ENCODE measurements at places on chromosomes 3 and 15.

DNA sequence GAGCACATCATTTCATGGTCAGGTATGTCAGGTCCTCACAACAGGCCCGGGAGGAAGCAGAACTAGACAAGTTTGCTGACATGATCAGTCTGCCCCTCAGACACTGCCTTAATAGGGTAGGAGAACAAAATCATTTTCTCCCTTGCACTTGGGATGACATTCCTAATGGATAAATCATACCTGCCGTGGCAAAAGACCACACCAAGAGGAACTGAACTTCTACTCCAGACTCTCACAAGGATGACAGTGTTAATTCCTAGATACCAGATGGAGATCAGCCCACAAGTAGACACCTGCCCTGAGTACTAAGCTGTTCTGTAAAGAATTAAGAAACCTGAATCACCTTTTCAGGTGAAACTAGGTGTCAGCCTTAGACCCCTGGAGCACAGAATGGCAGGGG, 19.5 kb downstream of the SIAH2 start:
- no peaks in the 10 kb centered on the region for H3K27me3 ChIP-seq
- H3K4me1 ChIP-seq, result peaks cover 82% of the 10 kb centered on the region
- DNase-seq, result no peak
- H3K4me3 ChIP-seq, result no peak overlapping the region

GRCh38 chr15:66747886-66748707, 46.1 kb downstream of the SMAD6 start:
- no peak overlapping the region for H3K4me3 ChIP-seq
- no peak overlapping the region for H3K27ac ChIP-seq
- no peak for DNase-seq
- H3K27me3 ChIP-seq, result peaks cover 6% of the 10 kb centered on the region

DNA sequence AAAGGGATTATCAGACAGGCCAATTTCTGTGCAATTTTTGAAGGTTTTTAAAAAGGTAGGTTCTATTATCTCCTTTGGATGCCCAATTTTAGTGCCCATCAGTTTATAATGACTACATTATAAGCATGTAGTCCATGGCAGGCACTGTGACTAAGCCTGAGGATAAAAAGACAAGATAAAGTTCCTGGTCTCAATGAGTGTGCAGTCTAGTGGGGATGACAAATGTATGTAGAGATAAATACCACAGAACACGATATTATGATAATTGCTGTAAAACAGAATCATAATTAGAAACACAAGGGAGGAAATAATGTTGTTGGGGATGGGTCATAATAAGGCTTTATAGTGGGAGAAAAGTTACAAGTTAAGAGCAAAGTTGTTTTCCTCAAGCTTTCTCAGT, 163.1 kb downstream of the ZNF385D start:
- H3K4me1 ChIP-seq, result no peaks in the 10 kb centered on the region
- H3K27ac ChIP-seq, result no peak overlapping the region
- no peaks in the 10 kb centered on the region for H3K27me3 ChIP-seq

DNA sequence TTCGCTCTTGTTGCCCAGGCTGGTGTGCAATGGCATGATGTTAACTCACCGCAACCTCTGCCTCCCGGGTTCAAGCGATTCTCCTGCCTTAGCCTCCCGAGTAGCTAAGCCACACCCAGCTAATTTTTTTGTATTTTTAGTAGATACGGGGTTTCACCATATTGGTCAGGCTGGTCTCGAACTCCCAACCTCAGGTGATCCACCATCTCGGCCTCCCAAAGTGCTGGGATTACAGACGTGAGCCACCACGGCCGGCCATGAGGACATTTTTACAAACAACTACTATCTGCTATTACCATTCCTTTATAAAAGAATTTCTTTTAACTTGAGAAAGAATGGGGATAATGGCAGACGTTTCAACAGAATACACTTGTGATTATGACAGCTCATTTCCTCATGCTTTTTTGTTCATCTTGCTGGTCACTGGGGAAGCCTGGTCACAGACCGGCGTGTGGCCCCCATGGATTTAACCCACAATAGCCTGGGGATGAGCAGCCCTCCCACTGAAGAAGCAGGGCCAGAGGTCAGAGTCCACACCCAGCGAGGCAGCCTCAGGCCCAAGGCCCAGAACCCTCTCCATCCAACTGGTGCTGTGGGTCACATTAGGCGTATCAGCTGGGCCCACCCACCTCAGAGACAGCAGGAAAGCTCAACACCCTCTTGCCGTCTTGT, 112.0 kb downstream of the LIPC start:
- H3K4me3 ChIP-seq, result no peak overlapping the region
- H3K4me1 ChIP-seq, result peaks cover 34% of the 10 kb centered on the region
- H3K27ac ChIP-seq, result peak overlapping the region; percentile 4
- no peaks in the 10 kb centered on the region for H3K27me3 ChIP-seq

GRCh38 chr15:53072077-53072476, 281.9 kb upstream of the ONECUT1 start:
- no peaks in the 10 kb centered on the region for H3K36me3 ChIP-seq
- peak; percentile 41 for DNase-seq
- no peak overlapping the region for H3K27ac ChIP-seq
- H3K27me3 ChIP-seq, result no peaks in the 10 kb centered on the region
- H3K4me3 ChIP-seq, result no peak overlapping the region

GRCh38 chr3:17974206-17974841, 231.9 kb upstream of the TBC1D5 start:
- H3K4me3 ChIP-seq, result no peak overlapping the region
- no peaks in the 10 kb centered on the region for H3K36me3 ChIP-seq
- H3K4me1 ChIP-seq, result no peaks in the 10 kb centered on the region
- H3K27ac ChIP-seq, result no peak overlapping the region
- DNase-seq, result no peak

- no peaks in the 10 kb centered on the region for H3K27me3 ChIP-seq
- DNase-seq, result peak; percentile 79
- peak overlapping the region; percentile 96 for H3K27ac ChIP-seq
- peaks cover 71% of the 10 kb centered on the region for H3K4me1 ChIP-seq
Observed at GRCh38 chr15:31483053-31483985, 156.7 kb downstream of the KLF13 start.

GRCh38 chr3:150996731-150997130, 24.2 kb upstream of the CLRN1 start:
- no peak overlapping the region for H3K4me3 ChIP-seq
- H3K27ac ChIP-seq, result no peak overlapping the region
- no peak for DNase-seq
- H3K4me1 ChIP-seq, result peaks cover 4% of the 10 kb centered on the region

GRCh38 chr3:159146856-159147435, 345.1 kb downstream of the MFSD1 start:
- no peaks in the 10 kb centered on the region for H3K27me3 ChIP-seq
- H3K27ac ChIP-seq, result no peak overlapping the region
- no peaks in the 10 kb centered on the region for H3K36me3 ChIP-seq
- no peaks in the 10 kb centered on the region for H3K4me1 ChIP-seq
- DNase-seq, result no peak
- H3K4me3 ChIP-seq, result no peak overlapping the region

DNA sequence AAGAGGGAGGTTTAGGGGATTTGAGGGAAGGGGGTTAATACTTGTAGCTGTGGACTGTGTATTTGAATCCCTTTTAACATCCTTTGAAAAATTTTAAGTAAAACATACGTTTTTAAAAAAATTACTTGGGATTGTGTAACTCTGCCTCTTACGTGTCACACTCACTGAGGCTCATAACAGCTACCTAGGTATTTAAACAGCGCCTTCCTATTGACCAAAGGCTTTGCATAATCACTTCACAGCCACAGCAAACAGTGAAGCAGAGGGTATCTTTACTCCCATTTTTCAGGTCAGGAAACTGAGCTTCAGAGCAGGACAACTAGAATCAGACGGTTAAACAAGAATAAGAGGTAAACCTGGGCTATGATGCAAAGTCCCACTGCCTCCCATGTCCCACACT, 95.9 kb downstream of the TLE3 start:
- H3K4me1 ChIP-seq, result no peaks in the 10 kb centered on the region
- no peak for DNase-seq
- no peak overlapping the region for H3K27ac ChIP-seq
- peaks cover 11% of the 10 kb centered on the region for H3K27me3 ChIP-seq
- H3K4me3 ChIP-seq, result no peak overlapping the region

DNA sequence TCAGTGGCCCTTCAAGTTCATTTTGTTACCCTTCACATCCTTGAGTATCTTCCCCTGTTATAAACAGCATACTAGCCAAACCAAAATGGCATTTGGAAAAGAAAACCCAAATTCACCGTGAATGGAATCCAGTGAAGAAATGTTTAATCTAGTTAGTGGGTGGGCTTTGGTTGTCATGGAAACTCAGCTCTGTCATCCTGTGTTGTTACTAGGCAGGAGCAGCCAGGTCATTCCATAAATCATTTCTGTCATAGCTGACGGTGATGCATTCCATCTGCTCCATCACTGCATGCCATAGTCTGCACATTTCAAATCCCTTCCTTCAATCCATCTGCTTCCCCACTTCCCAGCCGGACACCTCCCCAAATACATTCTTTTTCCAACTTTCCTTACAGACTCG, 140.4 kb upstream of the CGNL1 start:
- no peaks in the 10 kb centered on the region for H3K4me1 ChIP-seq
- no peak overlapping the region for H3K27ac ChIP-seq
- no peak overlapping the region for H3K4me3 ChIP-seq
- DNase-seq, result no peak
- peaks cover 18% of the 10 kb centered on the region for H3K36me3 ChIP-seq
- H3K27me3 ChIP-seq, result no peaks in the 10 kb centered on the region

- H3K4me3 ChIP-seq, result no peak overlapping the region
Observed at GRCh38 chr15:95912280-95912625, 418.2 kb upstream of the NR2F2 start.

DNA sequence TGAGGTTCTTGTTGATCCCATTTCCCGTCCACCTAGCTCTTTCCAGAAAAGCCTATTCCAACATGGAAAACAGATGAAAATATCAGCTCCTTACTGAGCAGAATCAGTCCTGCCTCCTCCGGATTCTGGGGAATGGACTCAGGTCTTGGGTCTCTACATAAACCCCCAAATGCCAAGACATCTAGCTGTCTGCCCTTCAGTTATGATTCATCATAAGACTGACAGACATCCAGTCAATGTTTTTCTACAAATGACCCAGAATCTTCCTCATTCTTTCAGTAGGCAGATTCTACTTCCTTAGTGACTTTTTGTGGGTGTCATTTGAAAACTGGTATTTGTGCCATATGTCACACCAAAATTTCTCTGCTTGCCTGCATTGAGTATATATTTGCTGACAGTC, 103.0 kb upstream of the TGFBR2 start:
- peaks cover 5% of the 10 kb centered on the region for H3K36me3 ChIP-seq
- H3K27me3 ChIP-seq, result no peaks in the 10 kb centered on the region
- H3K4me1 ChIP-seq, result peaks cover 37% of the 10 kb centered on the region
- no peak for DNase-seq
- no peak overlapping the region for H3K4me3 ChIP-seq

- H3K27ac ChIP-seq, result no peak overlapping the region
- H3K36me3 ChIP-seq, result no peaks in the 10 kb centered on the region
- DNase-seq, result no peak
- H3K4me3 ChIP-seq, result no peak overlapping the region
- no peaks in the 10 kb centered on the region for H3K4me1 ChIP-seq
- no peaks in the 10 kb centered on the region for H3K27me3 ChIP-seq
Observed at GRCh38 chr3:68378631-68379030, 553.7 kb downstream of the TAFA4 start.

- H3K4me1 ChIP-seq, result no peaks in the 10 kb centered on the region
- DNase-seq, result no peak
- H3K27me3 ChIP-seq, result peaks cover 17% of the 10 kb centered on the region
Observed at GRCh38 chr3:14534516-14535191, 5.5 kb downstream of the GRIP2 start.

- no peak overlapping the region for H3K4me3 ChIP-seq
- H3K27ac ChIP-seq, result no peak overlapping the region
- DNase-seq, result no peak
Observed at GRCh38 chr3:6518709-6519345, 342.1 kb upstream of the GRM7 start.

DNA sequence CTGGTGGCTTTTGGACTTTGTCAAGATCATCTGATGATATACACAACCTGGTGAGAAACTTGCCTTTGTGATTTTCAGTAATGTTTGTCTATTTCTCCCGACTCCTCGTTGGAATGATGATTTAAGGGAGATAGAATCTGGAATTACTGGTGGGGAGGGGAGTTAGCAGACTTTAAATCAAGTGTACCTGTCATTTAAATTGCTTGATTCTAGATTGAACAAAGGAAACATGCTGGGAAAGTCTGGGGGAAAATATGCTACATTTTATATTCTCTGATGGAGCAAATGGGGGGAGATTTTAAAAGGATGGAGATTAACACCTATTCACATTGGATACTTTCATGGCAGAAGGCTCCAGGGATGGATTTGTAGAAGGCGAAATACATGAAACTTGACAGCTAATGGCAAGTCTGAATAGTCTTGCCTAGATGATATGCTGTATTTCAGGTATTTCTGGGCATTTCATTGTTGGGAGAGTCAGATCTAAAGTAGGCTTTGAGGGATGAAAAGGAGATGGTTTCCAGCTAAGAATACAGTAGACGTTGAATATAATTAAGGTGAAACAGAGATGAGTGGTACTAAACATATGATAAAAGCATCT, 189.1 kb upstream of the PDZRN3 start:
- no peak overlapping the region for H3K4me3 ChIP-seq
- no peak overlapping the region for H3K27ac ChIP-seq
- no peak for DNase-seq
- H3K36me3 ChIP-seq, result no peaks in the 10 kb centered on the region
- no peaks in the 10 kb centered on the region for H3K4me1 ChIP-seq
- H3K27me3 ChIP-seq, result no peaks in the 10 kb centered on the region

DNA sequence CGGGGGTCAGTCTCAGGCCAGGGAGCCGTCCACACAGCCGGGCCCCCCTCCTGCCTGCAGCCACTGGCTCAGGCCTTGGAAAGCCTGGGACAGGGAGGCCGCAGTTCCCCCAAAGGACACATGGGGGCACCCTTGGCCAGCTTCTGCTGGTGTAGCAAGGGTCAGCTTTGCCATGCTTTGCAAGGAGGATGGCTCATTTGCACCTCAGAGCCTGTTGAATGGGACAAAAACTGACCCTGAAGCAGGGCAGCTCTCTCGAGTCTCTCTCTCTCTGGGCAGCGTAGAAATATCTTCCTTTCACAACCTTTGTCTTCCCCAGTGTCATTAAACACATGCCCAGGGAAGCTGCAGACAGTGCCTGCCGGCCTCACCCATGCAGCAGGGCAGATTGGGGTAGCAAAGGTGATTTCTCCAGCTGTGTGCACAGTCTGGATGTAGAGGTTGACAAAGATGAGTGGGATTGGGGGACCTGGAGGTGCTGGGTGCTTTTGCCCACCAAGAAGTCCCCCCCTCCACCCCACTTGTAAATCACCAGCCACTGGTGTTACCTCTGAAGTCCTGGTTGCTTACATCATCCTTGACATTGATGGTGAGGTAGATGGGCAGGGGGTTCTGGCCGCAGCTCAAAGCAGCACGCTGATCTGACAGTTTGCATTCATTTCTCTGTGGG, 17.4 kb upstream of the EHD4 start:
- peak; percentile 89 for DNase-seq
- no peak overlapping the region for H3K4me3 ChIP-seq
- H3K27ac ChIP-seq, result no peak overlapping the region
- no peaks in the 10 kb centered on the region for H3K36me3 ChIP-seq
- H3K27me3 ChIP-seq, result peaks cover 2% of the 10 kb centered on the region

GRCh38 chr15:94265982-94266381, 34.6 kb downstream of the MCTP2 start:
- DNase-seq, result no peak
- H3K4me1 ChIP-seq, result peaks cover 50% of the 10 kb centered on the region
- peaks cover 42% of the 10 kb centered on the region for H3K36me3 ChIP-seq
- H3K4me3 ChIP-seq, result no peak overlapping the region
- H3K27me3 ChIP-seq, result no peaks in the 10 kb centered on the region
